ENCODE measurements at places on chromosomes 2 and 18.
A peak's percentile ranks its signal among the peaks of the same experiment; 100 is the strongest.

- peak; percentile 5 for DNase-seq
These were observed 39.9 kb upstream of the CDC42EP3 start for GRCh38 chr2:37711308-37711731.

DNA sequence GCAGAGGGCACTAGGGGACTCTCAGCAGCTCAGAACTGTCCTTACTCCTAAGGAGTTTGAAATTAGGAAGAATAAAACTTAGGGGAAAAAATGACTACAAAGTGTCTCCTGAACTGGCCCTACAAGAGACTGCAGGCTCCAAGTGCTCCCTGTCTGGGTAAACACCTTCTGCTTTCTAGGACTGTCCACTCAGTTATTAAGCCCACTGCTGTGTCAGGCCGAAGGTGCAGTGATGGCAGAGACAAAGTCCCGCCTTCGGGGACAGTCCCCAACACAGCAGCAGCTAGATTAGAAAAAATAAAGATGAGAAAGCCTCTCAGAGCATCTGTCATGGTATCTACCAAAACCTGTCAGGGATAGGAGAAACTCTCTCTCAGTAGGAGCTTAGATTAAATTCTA, 28.3 kb downstream of the TWIST2 start:
- DNase-seq = no peak

DNA sequence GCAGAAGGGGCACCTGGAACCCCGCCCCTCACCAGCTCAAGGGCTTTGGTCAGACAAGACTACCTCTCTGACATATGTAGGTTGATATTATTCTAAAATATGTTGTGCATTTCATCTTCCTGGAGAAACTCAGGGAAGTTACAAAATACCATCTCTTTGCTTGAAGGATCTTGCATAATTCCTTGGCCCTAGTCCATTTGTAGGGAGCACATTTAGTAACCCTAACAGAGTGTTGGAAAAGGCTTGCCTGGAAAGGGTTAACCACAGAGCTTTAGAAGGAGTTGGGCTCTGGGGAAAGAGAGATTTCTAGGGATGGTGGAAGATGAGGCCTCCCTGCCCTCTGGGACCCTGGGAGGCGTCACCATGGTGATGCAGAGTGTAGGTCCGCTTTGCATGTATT, 143.0 kb upstream of the SLC1A4 start:
- DNase-seq = no peak

DNA sequence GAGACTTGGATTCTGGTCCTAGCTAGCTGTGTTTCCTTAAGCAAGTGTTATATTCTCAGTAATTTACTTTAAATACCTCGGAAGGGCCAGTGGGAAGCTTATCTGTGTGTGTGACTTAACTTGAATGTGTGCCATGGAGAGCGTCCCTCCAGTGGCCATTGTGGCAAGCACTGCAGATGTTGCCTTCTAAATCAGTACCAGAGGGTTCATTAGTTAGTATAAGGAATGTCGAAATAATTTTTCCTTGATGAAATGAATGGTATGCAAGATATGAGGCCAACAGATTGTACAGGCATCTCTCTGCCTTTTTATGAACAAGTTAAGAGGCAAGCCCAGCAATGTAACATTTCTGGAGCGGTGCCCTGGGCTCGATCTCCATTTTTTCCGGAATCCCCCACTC, 52.0 kb downstream of the FBXO36 start:
- no peak for DNase-seq

DNA sequence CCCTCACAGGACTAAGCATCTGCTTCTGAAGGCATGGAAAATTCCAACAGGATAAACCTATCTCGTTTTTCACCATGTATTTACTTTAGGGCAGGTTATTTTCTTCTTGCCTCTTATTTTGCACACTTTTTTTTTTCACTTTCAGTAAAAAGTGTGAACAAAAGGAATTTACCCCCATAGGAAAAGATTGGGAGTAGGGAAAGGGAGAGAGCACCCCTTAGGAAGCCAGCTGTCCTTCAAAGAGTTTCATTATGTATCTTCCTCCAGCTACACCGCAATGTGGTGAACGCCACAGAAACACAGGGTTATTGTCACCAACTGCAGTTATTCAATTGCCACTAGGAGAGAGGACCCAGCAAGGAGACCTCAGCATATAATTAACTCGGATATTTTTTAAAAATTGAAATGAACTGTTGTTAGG, 286.2 kb upstream of the VRK2 start:
- DNase-seq = no peak

GRCh38 chr2:100934504-100935371, 67.4 kb upstream of the RPL31 start:
- no peak for DNase-seq

DNA sequence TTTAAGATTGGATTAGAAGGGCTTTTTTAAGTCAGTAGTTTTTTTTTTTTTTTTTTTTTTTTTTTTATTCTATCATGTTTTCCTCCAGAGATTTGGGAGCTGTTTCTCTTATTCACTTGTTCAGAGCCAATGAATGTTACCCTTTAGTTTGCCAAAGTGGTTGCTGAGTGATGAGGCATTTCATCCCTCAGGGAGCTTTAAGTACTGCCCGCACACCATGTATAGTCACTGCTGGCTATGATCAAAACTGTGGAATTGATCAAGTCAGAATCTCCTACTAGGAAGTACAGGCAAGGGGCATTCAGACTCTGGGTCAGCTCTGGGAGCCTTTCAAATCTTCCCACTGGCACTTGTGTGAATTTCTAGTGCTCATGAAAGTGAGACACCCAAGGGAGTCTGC, 201.6 kb downstream of the IKZF2 start:
- DNase-seq = no peak

DNA sequence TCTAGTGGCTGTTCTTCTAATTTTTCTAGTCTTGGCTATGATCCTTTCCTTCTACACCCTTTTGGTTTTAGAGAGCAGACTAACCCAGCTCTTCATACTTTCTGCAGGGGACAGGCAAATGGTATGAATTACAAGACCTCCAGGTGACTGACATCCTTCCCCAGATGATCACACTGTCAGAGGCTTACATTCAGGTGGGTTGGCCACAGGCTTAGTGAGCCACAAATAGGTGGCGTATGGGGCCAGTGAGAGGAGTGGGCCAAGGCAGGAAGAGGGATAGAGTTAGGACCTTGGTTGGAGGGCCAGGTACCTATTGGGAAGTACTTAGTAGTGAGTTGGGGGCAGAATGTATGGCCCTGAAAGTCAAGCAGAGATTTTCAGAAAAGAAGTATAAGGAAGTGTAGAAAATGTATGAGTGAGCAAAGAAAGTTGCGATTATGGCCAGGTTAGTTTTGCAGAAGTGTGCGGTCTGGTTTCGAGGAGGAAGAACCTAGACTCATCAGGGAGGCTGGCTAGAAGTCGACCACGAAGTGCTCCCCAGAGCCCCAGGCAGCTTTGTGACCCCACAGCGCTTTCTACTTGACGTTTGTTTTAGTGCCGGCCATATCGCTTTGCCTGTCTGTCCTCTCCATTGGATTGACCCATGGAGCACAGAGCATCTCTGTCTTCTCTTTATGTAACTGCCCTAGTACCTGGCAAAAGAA, 20.0 kb downstream of the SFTPB start:
- no peak for DNase-seq

GRCh38 chr2:134089454-134089853, 164.4 kb upstream of the MGAT5 start:
- DNase-seq = no peak

- no peak for DNase-seq
These were observed 4.3 kb upstream of the SPATA3 start for GRCh38 chr2:230991598-230991997.

DNA sequence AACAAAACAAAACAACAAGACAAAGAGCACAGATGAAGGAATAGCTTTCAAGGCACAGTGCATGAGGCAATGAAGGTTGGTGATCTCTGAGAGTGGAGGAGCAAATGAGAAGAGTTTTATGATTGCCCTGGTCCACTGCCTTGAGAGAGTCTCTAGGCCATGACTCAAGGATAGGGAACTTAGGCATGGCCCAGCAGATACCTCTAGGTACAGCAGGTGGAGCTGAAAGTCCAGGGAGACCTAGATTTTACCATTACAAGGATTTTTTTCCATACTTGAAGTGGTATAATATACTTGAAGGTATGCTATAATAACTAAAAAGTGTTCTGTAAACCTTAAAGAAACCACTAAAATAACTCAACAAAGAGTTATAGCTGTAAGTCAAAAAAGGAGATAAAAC, 239.5 kb upstream of the KLHL29 start:
- no peak for DNase-seq

DNA sequence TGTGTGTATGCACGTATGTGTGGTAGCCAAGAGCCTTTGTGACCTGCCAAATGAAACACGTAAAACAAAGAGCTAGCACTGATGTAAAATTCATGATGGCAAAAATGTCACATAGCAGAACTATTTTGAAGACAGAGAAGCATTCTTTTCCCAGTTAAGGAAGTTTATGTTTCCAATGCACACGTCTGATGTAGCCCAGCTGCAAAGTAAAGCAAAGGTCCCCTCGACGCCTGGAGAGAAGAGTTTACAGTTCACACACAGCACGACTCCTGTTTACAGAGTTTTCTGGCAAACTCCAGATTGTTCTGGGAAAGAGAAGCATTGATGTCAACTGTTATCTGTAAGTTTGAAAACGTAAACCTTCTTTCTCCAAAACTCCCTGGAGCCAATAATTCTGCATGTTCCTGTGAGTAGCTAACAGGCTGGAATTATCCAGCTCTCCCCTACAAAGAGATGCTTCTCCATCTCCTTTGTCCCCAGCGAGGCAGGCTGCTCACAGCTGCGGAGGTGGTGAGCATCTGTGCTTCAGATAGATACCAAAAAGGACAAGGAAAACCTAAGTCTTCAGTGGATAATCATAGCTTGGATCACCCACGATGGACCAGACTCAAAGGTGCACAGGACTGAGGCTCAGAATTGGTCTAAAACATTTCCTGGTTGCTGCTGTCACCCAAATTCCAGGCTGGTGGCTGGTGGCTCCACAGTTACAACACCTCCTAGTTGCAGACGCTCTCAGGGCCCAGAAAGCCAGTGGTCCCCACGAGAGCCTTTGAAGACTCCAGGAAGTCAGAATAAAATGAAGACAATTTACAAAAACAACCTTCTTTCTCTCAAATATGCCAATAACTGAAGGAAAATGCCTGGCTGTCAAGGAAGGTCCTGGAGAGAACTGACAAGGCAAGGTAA, 87.4 kb downstream of the COL6A3 start:
- no peak for DNase-seq

- no peak for DNase-seq
These were observed 82.0 kb downstream of the SMAD7 start for GRCh38 chr18:48868468-48869466.

DNA sequence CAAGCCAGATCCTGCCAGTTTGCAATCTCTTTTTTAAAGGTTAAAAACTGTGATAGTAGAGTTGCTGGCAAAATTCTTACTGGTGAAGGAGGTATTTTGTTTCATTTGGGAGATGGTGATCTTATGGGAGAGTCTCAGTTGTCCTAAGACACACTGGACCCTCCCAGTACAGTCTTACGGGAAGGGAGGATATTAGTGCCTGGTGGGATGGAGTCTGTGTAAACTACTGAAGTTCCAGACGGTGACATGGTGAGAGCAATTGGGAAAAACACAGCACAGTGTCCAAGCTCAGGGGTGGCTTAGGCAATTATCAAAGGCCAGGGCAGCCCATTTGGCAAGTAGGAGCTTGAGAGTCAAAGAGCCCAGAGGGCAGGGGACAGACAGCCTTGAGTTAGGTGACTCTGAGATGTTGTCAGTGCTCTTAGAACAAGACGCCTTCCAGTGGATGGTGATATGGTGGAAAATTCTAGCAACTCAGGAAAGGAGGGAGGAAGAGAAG, 143.7 kb upstream of the CCDC68 start:
- no peak for DNase-seq

DNA sequence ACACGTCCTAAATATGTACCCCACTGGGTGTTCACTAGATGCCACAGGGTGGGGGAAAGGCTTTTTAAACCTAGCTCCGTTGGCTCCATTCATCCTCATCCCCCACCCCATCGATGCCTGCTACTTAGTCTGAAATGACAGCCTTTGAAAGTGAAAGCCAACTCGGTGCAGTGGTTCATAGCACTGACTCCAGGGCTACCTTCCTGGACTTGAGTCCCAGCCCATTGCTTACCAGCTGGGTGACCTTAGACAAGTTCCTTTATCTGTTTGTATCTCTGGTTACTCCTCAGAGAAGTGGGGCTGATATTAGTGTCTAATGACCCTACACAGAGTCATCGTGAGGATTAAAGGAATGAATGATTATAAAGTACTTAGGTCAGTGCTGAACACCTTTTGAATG, 24.4 kb downstream of the EHD3 start:
- DNase-seq = no peak

DNA sequence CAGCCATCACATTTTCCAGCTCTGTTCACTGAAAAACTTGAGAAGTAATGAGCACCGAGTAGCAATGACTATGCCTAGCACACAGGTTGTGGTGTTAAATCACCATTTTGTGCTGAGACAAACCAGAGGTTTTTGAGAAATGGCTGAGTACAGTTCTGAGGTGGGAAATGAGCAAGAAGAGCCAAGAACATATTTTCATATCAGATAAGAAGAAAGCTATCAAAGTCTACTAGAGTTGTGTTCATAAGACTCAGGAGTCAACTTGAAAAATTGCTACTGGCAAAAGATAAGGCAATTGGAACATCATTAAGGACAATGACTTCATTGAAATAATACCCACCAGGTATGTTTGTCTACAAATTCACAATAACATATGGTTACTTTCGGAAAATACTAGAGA, 108.1 kb downstream of the RIT2 start:
- DNase-seq = no peak

DNA sequence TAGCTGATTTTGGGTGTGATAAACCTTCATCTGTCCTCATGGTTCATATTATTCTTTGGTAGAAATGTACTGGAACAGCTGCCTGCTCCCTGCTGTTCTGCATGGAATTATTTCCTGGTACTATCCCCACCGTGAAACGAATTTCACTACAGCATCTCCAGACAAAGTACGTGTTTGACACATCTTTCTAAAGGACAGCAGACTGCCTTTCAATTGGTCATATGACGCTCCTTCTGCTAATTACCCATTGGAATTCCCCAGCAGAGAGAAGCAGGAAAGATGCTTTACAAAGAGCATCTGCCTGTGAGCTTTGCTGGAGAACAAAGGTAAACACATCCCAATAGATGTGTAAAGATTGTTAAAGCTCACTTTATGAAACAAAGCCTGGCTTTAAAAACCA, 4.4 kb upstream of the RFX8 start:
- DNase-seq = no peak

DNA sequence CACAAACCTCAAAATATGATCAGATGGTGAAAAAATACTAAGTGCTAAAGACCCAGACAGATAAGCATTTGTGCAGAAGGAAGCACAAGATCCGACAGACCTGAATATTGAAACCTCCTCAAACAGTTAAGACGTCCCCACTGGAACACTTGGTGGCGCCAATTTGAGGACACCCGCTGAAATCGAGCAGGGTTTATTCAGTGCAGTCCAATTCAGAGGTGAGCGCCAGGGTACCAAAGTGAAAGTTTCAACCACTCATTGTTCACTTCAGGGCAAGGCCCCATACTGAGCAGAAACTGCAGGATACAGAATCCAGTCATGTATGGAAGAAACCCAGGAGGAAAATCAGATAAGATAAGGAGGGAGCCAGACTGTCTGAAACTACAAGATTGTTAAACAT, 417.6 kb downstream of the LRRTM4 start:
- no peak for DNase-seq

- no peak for DNase-seq
These were observed 219.7 kb downstream of the GULP1 start for GRCh38 chr2:188511346-188511745.

- no peak for DNase-seq
These were observed 221.6 kb downstream of the RBM43 start for GRCh38 chr2:151040039-151040438.
